ENCODE measurements at places on chromosomes 3 and 15.

DNA sequence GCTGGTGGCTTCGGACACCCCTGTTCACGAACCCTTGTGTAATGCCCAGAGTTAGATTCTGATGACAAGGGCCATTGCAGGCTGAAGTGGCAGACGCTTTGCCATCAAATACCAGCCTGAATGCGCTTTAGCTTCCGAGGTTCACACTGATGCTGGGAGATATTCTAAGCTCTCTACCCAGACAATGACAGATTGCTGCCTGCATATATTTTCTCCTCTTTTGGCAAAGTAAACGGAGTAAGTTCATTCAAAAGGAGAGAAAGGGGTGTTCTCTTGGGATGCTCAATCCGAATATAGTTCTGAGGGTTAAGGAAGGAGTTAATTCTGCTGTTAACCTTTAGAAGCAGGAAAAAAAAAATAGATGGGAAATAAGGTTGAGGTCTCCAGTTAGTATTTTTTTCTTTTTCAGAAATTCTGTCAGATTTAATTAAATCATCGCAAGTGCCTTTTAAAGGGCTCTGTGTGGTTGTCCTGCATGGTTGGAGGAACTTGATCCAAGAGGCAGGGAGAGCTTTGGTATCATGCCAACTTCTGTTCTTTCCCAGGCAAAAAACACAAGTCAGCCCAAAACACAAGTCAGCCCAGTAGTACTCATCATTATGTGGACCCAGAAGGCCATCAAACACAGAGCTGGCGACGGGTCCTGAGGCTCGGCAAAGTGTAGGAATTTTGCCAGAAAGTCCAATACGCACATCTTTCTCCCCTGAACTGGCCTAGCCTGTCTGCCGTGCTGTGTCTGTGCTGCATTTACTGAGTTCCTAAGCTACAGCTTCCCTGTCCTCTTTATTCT is 70.9 kb upstream of the ST8SIA2 start:
- no peak for DNase-seq

- no peak for DNase-seq
Measured at GRCh38 chr3:5226783-5227182, 39.3 kb downstream of the EDEM1 start.

DNA sequence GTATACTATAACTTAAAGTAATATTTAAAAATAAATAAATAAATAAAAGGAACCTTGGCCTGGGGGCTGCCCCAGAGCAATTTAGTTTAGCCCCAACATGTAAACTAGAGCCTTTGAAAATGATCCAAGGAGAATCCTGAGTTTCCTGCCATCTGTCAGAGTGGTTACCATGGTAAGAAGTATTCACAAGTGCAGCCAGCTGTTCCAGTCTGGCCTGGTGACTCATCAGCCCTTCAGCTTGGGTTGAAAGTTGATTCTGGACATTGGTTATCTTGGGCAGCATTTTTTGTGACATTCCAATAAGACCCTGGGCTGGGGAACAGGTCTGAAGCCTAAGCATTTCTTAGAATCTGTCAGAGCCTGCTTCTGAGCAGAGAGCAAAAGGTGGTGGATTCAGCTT is 72.7 kb upstream of the LRTM1 start:
- no peak for DNase-seq

- DNase-seq, result no peak
Measured at GRCh38 chr3:128226795-128227395, 73.6 kb downstream of the EEFSEC start.

- DNase-seq, result no peak
Measured at GRCh38 chr3:65828706-65829105, 210.0 kb downstream of the MAGI1 start.

DNA sequence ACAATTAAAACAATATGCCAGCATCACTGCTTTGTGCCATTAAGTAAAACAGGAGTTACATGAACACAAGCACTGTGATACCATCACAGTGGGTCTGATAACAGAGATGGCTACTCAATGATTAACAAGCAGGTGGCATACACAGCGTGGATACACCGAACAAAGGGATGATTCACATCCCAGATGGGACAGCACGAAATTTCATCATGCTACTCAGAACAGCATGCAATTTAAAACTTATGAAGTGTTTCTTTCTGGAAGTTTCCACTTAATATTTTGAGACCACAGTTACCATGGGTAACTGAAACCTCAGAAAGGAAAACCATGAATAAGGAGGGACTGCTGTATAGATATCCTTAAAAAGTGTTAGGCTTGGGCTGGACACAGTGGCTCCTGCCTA is 44.5 kb downstream of the SLC24A1 start:
- no peak for DNase-seq

- no peak for DNase-seq
Measured at GRCh38 chr3:125154800-125155269, 57.7 kb downstream of the SLC12A8 start.

- DNase-seq, result no peak
Measured at GRCh38 chr3:11563159-11563864, 80.4 kb downstream of the VGLL4 start.

- DNase-seq, result no peak
Measured at GRCh38 chr15:72397796-72398588, at the start of gene TMEM202. Gene TMEM202, plus strand, starts transcription at chr15:72398305. Its CDS starts 22 bp downstream, at chr15:72398327.

GRCh38 chr3:31124373-31124772 is 229.9 kb upstream of the GADL1 start:
- DNase-seq, result no peak
